ENCODE measurements at places on chromosomes 12 and 14.

GRCh38 chr12:89189448-89189847, 162.9 kb downstream of the DUSP6 start:
- DNase-seq, result no peak

- no peak for DNase-seq
Observed at GRCh38 chr14:55233591-55233990, 37.6 kb upstream of the FBXO34 start.

- DNase-seq, result no peak
Observed at GRCh38 chr14:60505448-60505847, 3.5 kb upstream of the SIX6 start.

GRCh38 chr14:68848253-68848652, 55.4 kb upstream of the ZFP36L1 start:
- DNase-seq, result no peak

DNA sequence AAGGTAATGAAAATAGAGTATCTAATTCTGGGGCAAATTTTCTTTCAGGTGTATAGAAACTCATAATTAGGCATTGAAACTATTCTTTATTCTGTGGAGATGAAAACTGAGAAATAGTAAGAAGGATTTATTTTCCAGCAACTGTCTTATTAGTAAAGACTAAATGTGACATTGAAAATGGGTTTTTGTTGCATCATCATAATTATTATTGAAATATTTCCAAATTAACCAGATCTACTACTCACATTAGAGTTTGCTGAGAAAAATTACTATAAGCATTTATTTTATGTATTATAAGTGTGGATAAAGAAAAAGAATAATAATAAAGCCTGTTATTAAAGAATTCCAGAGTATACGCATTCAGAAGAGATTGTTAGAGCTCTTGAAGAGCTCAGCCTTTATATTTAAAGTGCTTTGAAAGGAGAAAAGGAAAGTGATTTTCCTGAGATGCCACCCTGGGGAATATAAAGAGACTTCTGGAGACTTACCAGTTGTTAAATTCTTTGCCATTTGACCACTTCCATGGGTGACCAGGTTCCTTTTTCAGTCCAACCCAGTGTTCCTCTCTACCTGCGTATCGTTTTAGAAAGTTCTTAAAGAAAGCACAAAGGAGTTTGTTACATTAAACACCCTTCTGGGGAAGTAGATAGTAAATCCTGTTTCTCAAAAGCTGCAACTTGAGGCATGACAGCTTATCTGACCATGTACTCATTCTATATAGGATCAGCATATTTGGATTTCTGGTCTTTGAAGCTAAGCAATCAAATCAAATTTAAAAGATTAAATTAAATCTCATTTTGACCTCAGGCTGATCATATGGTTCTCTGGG, 6.4 kb downstream of the CD69 start:
- DNase-seq, result no peak

- no peak for DNase-seq
Observed at GRCh38 chr14:99383472-99384449, 96.9 kb downstream of the SETD3 start.

Data from NAMALWA (cell line).